ENCODE measurements at places on chromosomes 2 and 18. TPM values are rescaled to one million over a fixed set of nuclear protein-coding genes. Genes with fewer than 3 reads are reported as not detected.

GRCh38 chr18:27871726-27872125, 305.2 kb downstream of the CDH2 start:
- no peak overlapping the region for H3K27ac ChIP-seq
- no peaks in the 10 kb centered on the region for H3K36me3 ChIP-seq
- H3K4me3 ChIP-seq: no peak overlapping the region

The MAP3K19 gene
- not detected for total RNA-seq

DNA sequence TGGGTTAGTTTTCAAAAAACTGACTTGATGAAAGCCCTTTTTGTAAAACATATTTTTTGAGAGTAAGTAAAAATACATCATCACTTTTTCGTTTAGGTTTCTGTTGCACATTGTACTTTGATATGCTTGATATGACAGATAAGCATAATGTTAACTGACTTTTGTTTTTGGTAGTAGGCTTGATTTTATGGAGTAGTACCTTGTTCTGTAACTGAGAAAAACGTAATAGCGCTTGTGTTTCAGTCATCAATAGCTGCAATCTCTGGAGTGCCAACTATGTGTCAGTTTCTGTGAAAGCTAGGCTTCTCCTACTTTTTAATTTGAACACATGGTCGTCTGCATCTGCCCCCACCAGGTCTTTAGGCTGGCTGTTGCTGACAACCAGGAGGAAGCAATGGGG, 1.3 kb downstream of the LCLAT1 start:
- H3K27me3 ChIP-seq: no peaks in the 10 kb centered on the region
- peak overlapping the region; percentile 94 for H3K4me3 ChIP-seq
- H3K36me3 ChIP-seq: no peaks in the 10 kb centered on the region
- DNase-seq: no peak
- peaks cover 11% of the 10 kb centered on the region for H3K4me1 ChIP-seq

The KLHL41 gene
- 90.0 TPM for total RNA-seq

The OTOS gene
- total RNA-seq: 1.1 TPM

GRCh38 chr2:217106650-217107014, 246.8 kb upstream of the TNP1 start:
- no peak overlapping the region for H3K27ac ChIP-seq
- no peaks in the 10 kb centered on the region for H3K36me3 ChIP-seq
- H3K27me3 ChIP-seq: no peaks in the 10 kb centered on the region
- H3K4me1 ChIP-seq: no peaks in the 10 kb centered on the region
- H3K4me3 ChIP-seq: no peak overlapping the region
- DNase-seq: no peak

The FKBP1B gene
- 5.5 TPM for total RNA-seq
